ENCODE measurements at places on chromosomes 1 and 21.
A peak's percentile ranks its signal among the peaks of the same experiment; 100 is the strongest.

- no peak for DNase-seq
Measured at GRCh38 chr21:46199436-46200373, 15.4 kb upstream of the SPATC1L start.

DNA sequence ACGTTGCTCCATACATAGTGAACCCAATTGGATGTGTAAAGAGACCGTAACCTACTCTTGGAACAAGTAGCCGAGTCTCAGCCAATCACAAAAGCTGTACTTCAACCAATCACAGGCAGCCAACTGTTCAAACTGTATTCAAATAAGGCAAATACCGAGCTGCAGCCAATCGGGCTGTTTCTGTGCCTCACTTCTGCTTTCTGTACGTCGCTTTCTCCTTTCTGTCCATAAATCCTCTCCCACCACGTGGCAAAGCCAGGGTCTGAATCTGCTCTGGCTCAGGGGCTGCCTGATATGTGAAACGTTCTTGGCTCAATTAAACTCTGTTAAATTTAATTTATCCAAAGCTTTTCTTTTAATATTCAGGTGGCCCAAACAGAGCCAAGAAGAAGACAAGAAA is 210.3 kb downstream of the URB2 start:
- DNase-seq = no peak

DNA sequence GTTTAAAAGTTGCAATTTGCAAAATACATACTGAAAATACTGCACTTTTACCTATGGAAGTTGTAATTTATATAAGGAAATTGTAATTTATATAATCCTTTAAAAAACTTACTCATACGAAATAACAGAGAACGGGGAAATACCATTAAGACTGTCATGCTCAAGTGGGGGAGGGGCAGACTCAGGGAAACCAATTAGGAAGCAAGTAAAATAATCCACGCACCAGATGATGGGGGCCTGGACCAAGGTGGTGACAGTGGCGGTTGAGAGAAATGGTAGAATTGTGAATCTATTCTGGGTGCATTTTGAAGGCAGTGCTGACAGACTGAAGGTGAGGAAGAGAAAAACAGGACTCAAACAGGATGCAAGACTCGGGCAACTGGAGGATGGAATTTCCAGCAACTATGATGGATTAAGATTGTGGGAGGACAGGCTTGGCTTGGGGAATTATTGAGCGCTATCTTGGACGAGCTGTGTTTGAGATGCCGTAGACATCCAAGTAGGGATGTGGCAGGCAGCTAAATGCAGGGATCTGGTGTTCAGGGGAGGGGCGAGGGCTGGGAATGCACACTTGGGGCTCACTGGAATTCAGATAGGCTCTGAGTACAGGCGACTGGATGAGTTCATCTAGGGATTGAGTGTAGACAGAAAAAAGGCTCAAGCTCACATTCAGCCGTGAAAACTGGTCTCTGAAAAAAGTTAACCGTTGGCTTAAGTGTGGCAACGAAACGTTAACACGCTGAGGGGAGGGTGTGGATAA is 977 bp downstream of the LCA5L start:
- peak; percentile 27 for DNase-seq

DNA sequence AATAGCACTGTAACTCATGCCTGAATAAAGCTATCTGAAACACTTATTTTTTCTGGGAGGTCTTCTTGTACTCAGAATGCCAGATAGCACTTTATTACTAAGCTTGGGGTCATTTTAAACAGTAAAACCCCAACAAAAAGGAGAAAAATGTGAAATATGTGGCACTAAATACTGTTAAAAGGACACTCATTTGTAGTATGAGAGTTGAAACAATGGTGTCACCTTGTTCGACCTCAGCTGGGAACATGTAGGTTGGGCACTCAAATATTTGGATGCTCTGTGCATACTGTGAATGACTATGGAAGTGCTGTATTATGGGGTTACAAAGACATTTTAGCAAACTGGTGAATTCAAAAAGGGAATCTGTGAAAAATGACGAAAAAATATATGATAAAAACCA is 53.9 kb downstream of the SELENOF start:
- no peak for DNase-seq

GRCh38 chr1:98989556-98989907 is 15.1 kb downstream of the PLPPR5 start:
- no peak for DNase-seq

DNA sequence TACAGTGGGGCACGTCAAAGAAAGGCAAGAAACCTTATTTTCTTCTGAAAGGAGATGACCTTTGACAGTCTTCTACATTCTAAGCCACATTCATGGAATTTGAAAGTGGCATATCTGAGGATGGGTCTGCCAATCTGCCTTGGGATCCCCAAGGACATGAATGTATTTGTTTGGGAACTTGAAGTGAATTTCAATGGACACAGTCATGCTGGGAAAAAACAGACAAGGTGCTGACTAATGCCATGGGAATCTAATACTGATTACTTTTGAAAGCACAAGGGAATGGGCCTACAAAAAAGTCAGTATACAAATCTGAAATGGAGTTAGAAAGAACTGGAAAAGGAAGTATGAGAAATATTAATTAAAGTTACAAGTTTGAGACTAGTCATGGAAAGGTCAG is 128.8 kb downstream of the KCNJ6 start:
- no peak for DNase-seq

DNA sequence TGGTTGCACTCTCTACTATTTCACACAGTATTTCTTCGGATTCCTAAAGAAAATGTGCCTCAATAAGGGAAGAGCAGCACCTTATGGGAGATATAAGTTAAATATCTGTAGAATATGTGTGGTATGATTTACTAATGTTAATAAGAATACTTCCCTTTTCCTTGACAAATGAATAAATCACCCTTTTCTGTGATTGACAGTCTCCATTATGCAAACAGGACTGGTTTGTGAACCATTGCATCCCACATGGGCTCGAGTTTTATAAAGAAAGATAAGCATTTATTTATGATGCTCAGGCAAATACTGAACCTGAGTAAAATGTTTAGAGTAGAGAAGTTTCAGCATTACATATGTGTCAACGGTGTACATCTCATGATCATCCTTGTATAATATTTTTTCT is 587.7 kb upstream of the BRINP3 start:
- no peak for DNase-seq

DNA sequence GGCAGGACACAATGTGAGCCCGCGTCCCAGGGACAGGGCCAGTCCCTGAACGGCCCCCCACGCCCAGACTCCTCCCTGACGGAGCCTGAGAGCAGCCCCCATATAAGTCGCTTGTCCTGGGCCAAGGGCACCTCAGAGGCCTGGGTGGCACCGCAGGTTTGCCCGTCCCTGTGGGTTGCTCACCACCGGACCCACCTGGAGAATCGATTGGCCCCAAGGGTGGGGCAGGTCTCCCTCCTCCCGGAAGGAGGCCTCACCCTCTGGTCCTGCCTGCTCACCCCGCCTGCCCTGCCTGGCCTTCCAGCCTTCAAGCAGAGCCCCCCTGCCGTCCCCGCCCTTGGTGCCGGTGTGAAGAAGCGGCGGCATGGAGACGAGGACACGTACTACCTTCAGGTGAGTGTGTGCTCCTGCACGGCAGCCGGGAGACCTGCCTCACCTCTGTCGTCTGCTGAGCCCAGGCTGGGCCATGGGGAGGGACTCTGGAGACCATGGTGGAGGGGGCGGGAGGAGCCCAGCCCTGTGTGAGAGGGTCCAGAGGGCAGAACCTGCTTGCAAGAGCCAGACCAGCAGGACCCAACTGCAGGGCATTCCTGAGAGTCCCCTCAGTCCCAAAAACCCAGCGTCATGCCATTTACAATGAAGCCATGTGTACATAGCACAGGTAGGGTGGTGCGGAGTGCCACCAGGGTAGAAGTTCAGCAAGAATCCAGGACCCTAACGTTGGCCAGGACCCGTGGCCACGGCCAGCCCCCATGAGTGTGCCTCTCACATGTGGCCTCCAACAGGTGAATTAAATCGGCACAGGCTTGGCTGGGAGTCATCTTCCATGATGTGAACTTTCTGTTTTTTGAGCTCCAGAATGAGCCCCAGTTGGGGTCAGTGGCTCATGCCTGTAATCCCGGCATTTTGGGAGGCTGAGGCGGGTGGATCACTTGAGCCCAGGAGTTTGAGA is 24.1 kb upstream of the CCDC27 start:
- DNase-seq = no peak

- DNase-seq = peak; percentile 82
Measured at GRCh38 chr1:7975212-7975865, 13.8 kb downstream of the PARK7 start.

- no peak for DNase-seq
Measured at GRCh38 chr21:14688412-14688811, 142.3 kb upstream of the SAMSN1 start.

GRCh38 chr1:64765826-64766225 is 21.0 kb downstream of the RAVER2 start:
- no peak for DNase-seq

- no peak for DNase-seq
Measured at GRCh38 chr1:25727635-25728286, 72.2 kb upstream of the SELENON start.

DNA sequence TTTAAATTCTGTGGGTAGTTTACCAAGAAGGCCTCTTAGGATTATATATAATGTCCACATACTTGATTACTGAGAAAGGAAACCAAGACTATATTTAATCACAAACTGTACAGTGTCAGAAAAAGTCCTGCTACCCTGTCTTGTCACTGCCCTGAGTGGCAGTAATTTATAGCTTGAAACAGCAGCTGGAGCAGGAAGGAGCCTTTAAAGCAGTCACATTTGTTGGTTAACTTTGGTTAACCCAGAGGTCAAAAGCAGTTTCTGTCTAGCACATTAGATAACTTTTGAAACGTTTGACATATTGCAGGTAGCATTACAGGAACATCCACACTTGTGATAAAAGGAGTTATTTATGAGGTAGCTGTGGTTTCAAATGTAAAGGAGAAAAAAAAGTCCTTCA is 161.7 kb downstream of the ROR1 start:
- no peak for DNase-seq

GRCh38 chr1:183932412-183932811 is 105.1 kb downstream of the COLGALT2 start:
- no peak for DNase-seq

GRCh38 chr1:153946622-153947241 is at the start of gene DENND4B:
Gene DENND4B, minus strand, starts transcription at chr1:153946718. Its CDS starts 2,344 bp downstream, at chr1:153944374.
- DNase-seq = peak; percentile 87

DNA sequence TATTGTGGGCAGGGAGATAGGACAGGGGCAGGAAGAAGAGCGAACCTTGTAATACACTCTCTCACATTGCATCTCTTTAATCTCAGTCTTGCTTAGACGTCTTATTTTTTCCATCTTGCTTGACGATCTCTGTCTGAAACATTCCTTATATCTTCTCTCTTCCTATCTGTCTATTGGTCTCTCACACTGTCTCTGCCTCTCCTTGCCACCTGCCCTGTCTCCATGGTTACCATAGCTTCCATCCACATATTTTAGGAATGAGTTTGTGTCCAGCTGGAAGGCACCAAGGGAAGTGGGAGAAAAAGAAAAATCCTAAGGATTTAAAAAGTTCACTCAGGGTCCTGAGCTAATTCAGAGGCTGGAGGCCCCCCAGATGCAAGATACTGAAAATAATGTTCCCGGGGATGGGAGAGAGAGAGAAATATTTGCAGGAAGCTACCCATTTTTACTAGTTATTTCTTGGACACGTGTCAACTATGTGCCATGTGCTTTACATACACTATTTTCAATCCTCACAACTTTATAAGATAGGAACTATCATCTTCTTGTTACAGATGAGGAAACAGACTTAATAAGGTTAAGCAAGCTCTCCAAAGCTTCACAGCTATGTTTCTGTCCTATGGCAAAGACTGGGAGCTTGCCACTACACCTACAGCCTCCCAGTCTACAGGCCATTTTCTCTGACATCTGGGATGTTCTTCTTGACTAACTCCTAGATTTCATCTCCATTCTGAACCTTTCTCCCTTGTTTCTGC is 933 bp downstream of the ANKRD34A start:
- no peak for DNase-seq

DNA sequence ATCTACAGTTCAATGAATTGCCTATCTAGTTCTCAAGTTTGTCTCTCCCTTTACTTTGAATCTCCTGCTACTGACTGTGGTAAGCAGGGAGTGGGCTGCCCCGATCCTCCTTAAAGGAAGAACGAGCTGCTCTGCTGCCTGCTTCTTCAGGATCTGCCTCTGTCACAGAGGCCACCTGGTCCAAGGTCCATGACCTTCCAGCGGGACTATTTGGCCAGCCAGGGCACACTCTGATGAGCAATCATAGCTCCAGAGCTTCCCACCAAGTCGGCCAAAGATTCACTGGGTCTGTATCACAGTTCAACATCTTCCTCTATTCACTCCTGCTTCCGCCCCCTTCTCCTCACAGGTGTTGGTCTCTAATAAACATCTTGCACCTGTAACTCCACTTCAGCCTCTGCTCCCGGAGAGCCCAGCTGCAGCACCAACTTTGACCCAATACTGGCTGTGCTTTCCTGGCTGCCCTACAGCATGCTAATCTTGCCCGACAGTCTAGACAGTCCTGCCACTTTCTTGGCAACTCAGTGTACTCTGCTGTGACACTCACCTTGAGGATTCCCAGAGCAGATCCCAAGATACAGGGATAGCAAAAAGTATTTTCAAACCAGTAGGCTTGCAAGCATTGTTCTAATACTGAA is 16.9 kb upstream of the MAP10 start:
- no peak for DNase-seq

- no peak for DNase-seq
Measured at GRCh38 chr1:75668813-75669212, 55.7 kb upstream of the ACADM start.

DNA sequence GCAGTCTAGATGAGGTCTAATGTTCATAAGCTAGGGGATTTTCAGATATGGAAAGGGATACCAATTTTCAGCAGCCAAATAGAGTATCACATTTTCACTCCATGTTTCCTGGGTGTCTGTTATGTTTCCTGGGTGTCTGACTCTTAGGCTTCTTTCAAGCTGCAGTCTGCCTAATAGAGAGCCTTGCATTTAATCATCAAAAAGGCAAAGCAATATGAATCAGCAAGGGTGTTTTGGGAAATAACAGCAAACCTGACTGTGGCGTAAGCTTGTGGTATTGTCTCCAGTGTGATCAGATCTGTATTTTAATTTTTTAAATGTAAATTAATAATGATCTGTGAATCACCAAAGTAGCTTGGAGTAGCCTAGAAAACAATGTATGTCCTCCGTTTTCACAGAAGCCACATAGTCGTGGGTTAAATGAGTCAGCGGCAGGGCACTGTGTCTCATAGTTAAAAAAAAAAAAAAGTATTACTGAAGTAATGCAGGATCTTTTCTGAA is 10.4 kb downstream of the LGALS8 start:
- no peak for DNase-seq

DNA sequence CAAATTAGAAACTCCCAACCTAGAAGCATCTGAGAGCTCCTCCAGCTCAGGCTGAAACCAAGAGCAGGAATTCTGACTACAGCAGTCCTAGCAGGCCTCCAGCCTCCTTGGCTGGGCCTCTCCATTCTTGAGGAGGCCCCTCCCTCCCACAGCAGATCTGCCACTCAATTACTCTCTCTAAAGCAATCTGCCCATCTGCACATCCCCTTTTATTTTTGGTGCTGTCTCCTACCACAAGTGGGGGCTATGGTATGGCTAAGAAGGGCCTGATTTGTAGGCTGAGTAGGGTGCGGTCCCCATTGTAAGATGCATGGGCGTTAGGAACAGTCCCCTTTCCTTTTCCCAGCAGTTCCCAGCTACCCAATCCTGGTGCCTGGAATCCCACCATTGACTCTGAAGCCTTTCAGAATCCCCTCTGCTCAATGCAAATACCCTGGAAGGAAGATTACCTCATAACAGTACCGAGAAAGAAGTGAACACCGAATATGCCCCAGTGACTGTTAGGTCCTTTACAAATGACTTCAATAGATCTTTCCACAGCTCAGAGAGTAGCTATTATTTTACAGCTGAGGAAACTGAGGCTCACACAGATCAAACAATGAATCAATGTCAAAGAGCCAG is 11.6 kb upstream of the TTC39A start:
- DNase-seq = no peak

Data from nephron progenitor cell (in vitro differentiated cells).